ENCODE measurements at places on chromosomes 3 and 15.

DNA sequence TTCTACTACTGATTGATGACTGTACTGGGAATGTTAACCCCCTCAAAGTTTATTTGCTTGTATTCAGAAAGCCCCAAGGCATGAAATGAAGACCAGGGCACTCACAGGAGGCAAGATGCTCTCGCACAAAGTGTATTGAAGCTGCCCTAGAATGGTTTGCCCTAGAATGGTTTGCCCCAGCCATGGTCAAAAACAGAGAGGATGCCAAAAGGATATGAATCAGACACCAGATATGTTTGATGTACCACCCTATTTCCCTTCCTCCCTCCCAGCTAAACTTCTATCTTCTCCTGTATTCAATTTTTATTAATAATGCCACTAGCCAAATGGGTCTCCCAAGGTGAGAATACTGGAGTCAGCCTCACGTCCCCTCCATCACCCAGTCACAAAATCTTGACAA is 101.3 kb downstream of the TMCO5A start:
- no peak for DNase-seq

DNA sequence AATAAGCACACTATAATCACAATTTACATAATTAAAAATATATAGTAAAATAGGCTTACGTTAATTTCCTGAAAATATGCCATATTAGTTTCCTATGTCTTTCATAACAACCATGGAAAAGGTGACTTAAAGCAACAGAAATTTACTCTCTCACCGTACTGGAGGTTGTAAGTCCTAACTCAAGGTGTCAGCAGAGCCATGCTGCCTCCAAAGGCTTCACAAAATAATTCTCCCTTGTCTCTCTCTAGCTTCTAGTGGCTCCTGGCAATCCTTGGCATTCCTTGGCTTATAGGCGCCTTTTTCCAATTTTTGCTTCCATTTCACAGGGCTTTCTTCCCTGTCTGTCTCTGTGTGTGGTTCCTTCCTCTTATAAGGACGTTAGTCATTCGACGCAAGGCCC is 7.6 kb downstream of the SI start:
- DNase-seq = no peak

DNA sequence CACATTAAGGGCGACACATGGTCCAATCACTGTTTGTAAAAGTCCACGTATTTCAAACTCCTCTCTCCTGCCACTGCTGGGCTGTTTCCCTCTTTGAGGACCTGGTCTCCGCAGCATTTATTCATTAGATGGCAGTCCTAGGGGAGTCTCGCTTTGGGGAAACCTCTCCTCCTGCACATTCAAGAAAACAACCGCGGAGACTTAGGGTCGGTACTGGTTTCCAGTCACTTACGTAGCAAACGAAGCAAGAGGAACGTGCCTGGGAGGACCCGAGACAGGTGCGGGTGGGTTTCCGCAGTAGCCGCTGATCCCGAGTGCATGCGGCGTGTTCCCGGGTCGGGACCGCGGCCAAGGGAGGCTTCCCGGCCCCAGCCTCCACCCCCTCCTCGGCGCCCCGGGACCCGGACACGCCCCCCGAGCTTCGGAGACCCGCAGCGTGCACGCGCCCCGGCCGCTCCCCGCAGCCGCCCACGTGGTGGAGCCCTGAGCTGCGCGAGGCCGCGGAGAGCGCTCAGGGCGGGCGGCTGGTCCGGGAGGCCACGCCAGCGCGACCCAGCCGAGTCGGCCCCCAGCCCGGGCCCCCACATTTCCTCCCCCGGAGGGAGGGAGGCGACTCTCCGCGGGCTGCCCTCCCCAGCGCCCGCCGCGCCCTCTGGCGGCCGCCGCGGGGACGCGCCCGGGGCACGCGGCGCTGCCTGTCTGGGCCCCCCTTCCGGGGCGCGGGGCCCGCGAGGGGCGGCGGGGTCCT is 1.1 kb upstream of the IGF1R start:
- peak; percentile 89 for DNase-seq

- DNase-seq = no peak
These were observed 87.4 kb downstream of the ZIC4 start for GRCh38 chr3:147318900-147319299.

DNA sequence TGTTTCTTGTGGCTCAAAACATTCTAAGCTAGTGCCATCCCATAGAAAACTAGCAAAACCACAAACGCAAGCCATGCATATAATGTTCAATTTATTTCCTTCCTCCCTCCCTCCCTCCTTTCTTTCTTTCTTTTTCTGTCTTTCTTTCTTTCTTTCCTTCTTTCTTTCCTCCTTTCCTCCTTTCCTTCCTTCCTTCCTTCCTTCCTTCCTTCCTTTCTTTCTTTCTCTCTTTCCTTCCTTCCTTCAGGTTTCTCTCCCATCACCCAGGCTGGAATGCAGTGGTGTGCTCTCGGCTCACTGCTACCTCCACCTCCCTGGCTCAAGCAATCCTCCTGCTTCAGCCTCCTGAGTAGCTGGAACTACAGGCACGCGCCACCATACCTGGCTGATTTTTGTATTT is 492.8 kb upstream of the PROK2 start:
- DNase-seq = no peak

DNA sequence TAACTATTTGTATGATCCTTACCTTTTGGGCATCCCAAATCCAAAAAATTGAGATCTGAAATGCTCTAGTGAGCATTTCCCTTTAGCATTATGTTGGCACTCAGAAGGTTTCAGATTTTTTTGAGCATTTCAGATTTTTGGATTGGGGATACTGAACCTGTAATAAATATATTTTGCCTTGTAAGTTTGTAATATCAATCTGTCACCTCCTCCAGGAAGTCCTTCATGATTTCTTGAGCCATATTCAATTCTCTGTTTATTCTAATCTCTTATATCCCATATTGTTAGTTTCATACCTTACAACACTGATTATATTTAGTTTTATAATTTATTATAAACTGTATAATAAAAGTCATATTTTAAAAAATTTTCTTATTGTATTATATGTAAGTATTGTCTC is 215.2 kb downstream of the BBX start:
- DNase-seq = no peak

GRCh38 chr3:151008699-151009098 is 36.2 kb upstream of the CLRN1 start:
- no peak for DNase-seq

DNA sequence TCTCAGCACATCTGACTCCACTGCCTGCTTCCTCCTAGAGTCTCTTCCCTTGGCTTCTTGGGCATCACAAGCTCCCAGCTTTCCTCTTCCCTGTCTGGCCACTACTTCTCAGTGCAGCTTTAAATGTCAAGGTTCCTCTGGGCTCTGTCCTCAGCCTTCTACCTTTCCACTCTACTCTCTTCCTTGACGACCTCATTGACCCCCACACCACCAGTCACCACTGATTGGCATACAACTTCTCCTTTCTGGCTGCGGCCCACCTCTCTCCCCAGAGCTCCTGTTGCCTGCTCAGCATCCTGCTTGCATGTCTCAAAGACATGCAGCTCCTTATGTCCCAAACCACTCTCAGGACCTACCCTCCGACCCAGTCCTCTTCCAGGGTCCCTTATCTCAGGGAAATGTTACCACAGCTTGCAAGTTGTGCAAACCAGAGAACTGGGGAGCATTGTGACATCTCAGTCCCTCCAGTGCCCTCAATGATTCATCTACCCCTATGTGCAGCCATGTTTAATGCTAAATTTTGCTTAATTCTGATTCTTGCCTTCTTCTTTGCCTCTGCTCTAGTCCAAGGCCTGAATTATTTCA is 49.9 kb downstream of the TRPM1 start:
- DNase-seq = no peak

GRCh38 chr3:32203854-32204253 is 34.6 kb upstream of the CMTM8 start:
- no peak for DNase-seq

DNA sequence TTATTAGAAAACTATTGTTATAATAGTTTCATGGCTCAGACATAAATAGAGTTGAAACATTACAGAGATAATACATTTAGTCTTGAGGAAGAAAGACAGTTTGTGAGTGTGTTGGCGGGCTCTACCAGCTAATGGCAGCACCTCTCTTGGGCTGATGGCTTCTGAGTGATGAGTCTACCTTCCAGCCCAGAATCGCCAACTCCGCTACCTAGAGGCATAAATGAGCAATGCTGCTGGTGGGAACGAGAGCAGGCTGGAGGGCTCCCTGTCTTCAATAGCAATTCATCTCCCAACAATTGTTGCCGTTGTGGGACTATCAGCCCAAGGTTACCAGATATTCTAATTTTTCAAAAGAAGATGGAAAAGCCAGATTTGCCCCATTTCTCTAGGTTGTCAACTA is 388.7 kb downstream of the FOXP1 start:
- DNase-seq = no peak

- no peak for DNase-seq
These were observed 87.3 kb upstream of the IGSF10 start for GRCh38 chr3:151548195-151548594.

DNA sequence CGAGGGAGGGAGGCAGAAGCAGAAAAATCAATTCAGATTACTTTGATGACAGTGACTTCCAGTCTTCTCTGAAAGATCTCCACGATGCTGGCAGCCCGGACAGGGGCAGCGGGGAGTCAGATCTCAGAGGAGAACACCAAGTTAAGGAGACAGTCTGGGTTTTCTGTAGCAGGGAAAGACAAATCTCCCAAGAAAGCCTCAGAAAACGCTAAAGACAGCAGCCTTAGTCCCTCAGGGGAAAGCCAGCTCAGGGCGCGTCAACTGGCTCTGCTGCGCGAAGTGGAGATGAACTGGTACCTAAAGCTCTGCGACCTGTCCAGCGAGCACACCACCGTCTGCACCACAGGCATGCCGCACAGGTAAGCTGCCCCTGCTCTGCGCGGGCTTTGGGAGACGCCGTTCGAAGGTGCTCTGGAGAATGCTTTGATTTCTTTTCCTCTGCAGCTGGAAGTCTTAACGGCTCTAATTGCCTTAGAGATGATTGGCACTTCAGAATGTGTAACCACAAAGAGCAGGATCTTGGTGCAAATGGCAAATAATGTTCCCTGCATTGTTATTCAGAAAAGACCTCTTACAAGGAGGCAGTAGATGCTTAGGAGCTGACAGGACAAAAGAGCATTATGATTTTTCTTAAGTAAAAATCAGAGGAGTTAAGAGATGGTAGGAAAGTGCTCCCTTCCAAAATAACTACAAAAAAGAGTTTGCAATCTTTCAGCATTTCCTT is at the start of gene KCNAB1:
Gene KCNAB1 (plus strand): TSS at position 51 of the 724 bp plus-strand sequence.
- no peak for DNase-seq

DNA sequence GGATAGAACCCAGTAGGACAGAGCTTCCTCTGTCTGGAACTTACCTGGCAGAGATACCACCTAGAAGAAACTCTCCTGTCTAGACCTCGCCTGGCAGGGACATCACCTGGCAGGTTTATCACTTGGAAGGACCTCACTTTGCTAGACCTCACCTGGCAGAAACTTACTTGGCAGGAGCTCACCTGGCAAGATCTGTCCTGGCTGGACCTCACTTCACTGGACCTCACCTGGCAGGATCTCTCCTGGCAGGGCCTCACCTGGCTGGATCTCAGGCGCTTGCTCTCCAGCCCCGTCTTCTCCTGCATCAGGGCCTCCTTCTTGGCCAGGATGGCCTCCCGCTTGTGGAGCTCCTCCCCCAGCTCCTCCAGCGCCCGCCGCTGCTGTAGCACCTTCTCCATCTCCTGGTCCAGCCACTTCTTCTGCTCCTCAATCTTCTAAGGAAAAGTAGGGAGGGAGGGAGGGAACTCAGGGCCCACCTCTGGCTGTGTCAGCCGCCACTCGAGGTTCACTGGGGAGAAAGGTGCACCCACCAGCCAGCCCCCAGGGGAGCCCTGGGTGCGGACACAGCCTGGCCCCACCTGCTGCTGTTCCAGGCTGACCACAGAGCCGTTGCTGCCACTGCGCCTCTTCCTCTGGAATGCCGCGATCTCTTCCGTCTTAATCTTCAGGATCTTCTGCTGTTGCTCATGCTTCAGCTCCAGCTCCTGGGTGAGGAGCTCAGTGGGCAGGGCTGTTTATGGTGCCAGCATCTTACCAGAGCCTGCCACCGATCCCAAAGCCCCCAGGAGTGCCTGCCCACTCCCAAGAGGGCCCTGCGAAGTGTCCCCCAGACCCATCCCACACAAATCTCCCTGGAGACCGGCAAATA is 22.5 kb downstream of the KIF7 start:
- no peak for DNase-seq

GRCh38 chr15:54206586-54207321 is 228.5 kb downstream of the UNC13C start:
- DNase-seq = no peak

DNA sequence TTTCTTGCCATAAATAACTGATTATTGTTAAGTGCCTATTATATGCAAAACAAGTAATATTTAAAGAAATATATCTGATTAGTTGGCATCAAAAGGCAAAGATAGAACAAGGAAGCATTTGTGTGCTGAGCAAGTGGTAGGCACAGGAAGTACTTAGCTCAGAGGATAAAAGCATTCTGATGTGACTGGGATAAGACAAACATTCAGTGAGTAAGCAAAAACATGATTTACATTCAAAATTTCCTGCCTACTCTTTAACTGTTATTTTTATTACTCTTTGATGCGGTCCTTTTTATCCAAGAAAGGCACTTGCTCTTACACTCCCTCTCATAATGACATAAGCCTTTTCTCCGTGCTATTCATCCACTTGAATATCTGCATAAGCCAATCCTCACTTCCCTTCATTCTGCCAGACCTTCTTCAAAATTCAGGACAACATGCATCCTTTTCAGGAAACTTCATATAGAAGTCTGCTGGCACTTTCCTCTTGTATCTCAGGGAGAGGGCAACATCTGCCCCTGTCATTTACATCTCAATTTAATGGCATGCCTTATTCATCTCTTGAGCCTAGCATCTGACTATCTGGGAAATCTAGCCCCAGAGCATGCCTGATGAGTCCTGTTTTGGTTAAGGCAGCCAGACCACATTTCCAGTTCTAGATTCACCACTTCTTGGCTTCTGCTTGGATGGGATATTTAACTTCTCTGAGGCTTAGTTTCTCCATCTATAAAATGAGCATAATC is 478.2 kb upstream of the ROBO2 start:
- DNase-seq = no peak

DNA sequence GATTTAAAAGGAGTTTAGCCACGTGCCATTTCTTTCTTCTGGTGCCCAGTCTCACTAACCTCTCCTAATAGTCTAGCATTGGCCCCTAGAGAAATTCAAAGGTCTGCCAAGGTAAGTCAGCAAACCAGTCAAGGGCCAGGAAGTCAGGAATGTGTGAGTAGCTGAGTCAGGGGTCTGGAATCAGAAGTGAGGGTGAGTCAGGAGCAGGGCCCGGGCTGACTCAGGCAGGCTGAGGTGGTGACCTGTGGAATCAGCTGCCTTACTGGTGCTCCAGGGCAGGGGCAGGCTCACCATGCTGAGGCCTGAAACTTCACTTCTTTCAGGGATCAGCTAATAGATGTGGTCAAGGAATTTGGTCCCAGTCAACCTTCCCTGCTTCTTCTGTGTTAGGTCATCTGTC is 105.8 kb upstream of the MYZAP start:
- peak; percentile 68 for DNase-seq

DNA sequence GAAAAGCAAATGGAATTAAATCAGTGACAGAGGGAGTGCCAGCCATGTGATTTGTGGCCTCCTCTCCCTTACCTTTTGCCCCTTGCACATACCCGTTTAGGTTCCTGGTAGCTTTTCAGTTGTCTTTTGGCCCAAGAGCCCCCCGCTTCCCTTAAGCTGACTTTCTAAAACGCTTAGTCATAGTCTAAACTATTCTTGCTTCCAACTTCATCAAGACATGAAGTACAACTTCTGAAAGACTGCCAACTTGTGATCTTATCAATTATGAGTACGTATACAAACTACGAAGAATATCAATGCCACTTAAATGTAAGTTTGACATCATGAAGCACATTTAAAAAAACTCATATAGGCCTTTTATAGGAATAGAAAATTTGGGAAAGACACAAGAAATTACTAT is 61.9 kb downstream of the EIF3J start:
- no peak for DNase-seq
